ENCODE measurements at places on chromosomes 6 and 20.

GRCh38 chr6:166980738-166981137 lies 18.5 kb upstream of the CEP43 start:
- DNase-seq: no peak

GRCh38 chr6:164066335-164066734 lies 651.8 kb downstream of the QKI start:
- no peak for DNase-seq

GRCh38 chr20:38110525-38111178 lies 54.4 kb downstream of the TGM2 start:
- no peak for DNase-seq

- DNase-seq: no peak
These were observed 344.6 kb upstream of the IMPG1 start for GRCh38 chr6:76416821-76417605.

DNA sequence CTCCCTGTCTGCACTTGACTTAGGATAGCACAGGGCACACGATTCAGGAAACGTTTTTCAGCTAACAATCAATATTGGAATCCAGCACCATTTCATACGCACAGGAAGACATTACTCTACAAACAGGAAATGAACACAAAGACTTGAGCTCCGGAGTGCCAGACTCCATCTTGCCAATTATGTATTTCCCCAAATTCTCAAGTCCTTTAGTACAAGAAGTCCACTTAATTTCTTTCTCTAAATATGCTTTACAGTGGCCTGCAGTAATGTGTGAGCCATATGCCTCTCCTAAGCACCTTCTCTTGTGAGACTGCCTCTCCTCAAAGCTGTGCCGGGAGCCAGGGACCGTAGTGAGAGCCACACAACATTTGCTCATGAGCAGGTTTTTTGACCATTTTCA lies 168.2 kb downstream of the THBS2 start:
- DNase-seq: no peak

DNA sequence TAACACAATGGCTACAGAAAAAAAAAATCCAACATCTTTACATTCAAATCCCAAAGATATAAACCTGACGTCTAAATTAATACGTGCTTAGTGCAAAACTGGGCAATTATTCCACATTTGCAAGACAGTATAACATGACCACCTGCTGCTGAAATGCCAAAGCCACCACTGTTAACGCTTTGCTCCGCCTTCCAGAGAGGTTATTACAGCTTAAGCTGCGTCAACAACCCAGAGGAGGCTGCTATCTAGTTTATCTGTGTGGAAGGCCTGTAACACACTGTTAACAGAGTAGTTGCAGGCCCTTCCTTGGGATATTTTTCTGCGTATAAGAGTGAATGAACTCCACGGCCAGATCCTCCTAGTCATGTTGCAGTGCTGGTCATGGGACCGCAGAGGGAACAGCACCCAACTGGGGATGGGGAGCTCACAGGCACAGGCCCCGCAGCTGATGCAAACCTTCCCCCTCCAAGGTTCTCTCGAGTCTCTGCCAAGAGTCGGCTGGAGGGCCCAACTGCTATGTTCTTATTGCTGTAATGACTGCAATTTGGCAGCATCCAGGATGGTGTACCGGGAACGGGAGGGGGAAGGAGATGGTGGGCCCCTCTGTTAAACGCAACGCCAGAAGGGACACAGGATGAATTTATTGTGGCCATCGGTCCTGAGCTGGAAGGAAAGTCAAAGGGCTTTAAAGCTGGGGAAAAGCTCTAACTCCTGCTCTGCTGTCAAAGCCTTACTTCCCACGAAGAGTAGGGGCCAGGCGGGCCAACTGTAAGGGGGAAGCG lies 993 bp upstream of the NCOA7 start:
- peak; percentile 32 for DNase-seq

DNA sequence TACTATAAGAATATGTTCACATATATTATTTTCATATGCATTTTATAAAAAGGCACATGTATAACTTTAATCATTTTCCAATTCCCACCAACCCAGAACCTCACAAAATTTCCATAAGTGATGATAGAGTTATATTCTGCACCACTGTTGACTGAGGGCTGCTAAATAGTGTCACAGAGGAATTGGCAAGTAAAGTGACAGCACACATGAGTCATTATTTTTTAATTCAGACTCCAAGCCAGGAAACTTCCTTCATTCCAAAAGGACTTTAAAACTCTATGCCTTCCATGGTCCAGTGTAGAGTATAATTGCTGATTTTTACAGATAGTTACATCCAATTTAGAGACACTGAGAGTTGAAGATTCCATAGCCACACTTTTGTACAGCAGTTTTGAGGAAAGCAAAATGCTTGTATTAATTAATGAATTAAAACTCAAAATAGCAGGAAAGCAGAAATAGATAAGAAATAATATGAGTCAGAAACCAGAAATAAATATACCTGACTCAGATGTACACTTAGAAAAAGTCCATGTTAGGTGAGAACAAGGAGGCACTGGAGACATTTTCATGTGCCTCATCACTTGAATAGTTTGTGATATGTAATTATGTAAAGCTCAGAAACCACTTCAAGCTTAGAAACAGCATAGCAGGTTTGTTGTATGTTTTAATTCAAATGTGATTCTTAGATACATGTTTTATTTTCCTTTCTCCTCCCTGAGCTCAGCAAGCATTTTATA lies 425.2 kb upstream of the OPRM1 start:
- no peak for DNase-seq

- DNase-seq: no peak
These were observed 132.2 kb downstream of the TAF4 start for GRCh38 chr20:61933481-61933950.

DNA sequence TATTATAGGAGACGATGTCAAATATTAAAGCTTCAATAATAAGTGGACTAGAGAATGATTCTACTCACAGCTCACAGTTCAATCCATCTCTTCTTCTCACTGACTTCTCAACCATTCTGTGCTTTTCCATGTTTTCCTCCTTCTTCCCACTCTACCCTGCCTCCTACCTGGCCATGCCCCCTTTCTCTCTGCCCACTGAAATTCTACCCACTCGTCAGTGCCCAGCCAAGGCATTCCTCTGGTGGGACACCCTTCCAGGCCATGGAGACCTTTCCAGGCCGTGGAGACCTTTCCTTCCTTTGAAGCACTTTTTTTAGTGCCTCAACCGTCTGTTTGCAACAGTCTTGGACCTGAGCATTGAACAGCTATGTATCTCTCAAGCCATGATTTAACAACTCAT lies 18.5 kb downstream of the BACH2 start:
- no peak for DNase-seq

- peak; percentile 64 for DNase-seq
These were observed 187.8 kb upstream of the JAG1 start for GRCh38 chr20:10861619-10862018.

DNA sequence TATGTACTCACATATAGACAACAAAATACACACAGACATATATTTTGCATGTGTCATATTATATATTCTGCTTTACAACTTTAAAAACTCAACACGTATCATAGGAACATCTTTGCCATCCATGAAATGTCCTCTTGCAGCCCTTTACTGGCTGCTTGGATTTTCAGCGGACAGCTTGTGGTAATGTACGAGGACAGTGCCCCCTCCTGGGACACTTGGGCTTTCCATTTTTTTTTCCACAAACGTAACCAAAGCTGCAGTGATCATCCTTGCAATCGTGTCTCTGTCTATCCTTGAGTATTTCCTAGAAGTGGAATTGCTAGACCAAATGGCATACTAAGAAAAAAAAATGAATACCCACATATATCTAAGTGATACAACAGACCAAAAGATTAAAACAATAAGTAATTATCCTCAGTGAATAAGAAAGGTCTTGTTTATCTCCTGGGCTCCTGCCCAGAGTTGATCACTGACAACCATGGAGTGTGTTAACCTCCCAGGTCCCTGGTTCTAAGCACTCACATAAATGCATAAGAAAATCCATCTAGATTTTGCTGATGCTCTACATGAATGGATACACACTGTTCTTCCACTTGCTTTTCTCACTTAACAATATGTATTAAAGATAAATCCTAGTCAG lies 18.1 kb downstream of the BPI start:
- DNase-seq: no peak

- DNase-seq: no peak
These were observed 91.7 kb downstream of the YTHDF1 start for GRCh38 chr20:63124092-63124781.

DNA sequence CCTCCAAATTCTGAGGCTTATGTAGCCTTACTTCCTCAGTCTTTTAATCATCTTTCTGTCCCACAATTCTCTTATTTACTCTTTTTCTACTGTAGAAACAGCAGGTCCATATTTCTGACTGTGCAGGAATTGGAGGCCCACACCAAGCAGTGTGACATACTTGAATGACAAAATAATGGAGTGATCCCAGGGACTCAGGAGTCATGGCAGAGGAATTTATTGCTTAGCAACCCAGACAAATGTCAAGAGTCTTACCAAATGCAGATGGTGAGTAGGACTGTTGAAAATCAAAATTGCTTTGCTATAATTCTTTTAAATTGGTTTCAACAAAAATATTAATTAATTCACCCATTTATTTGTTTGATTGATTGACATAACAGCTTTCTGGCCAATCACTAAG lies 59.9 kb downstream of the HTR1B start:
- DNase-seq: no peak

DNA sequence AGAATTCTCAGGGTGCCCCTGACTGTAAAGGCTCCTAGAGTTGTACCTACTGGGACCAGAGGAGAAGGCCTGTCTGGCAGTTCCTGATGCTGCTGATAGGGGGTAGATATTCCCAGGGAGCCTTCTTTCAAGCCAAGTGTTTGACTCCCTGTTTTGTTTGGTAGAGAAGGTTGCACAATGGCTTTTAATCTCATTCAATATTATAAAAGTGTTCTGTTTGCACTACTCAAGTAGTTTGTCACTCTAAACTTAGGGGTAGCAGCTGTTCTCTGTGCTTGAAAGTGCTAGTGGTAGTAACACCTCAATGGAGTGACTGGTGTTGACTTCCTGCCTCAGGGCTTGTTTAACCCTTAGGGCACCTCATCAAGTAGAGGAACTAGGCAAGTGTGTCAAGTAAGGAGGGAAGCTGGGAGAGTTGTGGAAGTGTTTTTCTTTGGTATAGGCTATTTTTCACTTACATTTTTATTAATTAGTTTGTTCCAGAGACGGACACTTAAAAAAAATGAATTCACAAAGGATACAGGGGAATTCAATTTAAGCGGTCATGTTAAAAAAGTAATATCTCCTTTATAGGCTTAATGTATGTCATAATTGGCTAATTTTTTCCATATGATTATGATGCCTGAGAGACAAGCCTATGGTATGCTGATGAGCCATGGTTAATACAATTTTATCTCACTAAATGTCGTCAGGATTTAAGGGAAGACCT lies 38.1 kb downstream of the BICRAL start:
- DNase-seq: no peak

DNA sequence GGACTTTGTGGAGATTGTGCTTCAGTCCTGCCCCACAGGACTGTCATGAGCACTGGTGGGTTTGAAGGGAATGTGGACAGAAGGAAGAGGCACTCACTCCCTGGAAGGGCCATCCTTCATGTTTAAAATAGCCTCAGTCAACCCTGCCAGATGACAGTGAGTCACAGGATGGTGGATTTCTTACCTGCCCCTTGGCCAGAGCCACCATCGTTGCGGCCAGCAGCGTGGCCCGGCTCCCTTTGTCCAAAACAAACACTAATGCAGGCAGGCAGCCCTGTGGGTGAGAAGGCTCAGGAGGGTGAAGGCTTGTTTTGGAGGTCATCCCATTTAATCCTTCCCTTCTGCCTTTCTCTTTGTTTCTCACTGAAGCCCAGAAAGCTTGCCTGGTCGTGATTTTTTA lies 422.7 kb downstream of the CD83 start:
- DNase-seq: no peak

- no peak for DNase-seq
These were observed 14.0 kb downstream of the TPD52L2 start for GRCh38 chr20:63878899-63879663.

GRCh38 chr20:39069976-39070375 lies 107.8 kb downstream of the DHX35 start:
- peak; percentile 43 for DNase-seq

DNA sequence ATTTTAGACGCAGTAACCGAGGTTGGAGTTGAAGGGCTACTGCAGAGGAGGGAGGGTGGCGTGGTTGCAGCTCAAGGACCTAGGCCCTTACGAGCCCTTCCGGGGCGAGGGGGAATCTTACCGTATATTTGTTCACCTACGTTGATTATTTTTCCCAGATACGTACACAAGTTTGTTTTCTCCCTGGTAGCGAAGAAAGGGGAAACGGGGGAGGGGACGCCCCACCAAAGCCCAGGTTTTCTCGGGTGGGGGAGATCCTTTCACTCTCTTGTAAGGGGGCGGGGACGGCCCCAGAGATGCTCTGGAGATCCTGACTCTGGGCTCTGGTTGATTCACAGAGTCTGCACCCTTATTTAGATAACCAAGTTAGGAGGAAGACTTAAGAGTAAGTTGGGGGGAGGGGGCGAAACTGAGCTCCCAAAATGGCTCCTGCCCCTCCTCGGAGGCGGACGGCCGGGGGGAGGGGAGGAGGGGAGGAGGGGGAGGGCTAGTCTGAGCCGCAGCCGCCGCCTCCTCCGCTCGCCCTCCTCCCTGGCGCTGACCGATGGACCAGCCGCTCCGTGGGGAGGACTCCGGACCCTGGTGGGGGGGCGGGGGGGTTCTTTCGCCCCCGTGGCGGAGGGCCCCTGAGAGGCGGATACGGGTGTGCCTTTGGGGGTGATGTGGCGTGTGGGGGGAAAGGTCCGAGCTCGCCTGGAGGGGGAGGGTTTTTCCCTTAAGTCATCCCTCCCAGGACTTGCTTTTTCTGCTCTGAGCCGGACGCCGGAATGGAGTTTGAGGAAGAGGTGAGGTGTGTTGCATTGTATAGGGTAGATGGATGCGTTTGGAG lies 2.2 kb downstream of the BRD2 start:
- DNase-seq: peak; percentile 77

GRCh38 chr6:63322981-63323380 lies 3.2 kb upstream of the LGSN start:
- no peak for DNase-seq

GRCh38 chr6:170232186-170233002 lies 58.5 kb downstream of the DLL1 start:
- no peak for DNase-seq

DNA sequence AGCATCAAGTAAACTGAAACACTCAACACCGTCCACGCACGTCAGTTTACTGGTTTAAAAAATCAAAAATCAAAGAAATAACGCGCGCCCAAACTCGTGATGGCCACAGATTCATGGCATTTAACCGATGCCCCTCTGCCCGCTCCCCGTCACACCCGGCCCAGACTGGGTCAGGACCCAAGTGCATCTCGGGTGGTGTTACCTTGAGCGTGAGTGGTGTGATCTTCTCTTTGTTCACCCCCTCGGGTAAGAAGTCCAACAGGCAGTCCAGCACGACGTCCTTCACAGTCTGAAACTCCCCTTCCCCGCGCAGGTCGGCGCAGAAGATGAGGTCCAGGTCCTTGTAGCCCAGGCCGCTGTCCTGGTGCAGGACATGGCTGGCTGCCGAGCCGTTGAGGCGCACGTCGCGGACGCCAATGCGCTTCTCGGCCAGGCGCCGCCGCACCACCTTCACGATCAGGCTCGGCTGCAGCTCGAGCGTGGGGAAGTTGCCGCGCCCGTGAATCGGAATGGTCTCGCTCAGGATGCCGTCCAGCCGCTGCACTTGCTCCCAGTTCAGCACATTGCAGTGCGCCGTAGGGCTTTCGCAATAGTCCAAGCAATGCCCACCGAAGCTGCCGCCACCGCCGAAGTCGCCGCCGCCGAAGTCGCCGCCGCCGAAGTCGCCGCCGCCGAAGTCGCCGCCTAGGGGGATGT lies 945 bp downstream of the TENT5A start:
- no peak for DNase-seq
